ENCODE measurements at places on chromosomes 16 and 17.

GRCh38 chr16:1626327-1626726 is 14.2 kb downstream of the CRAMP1 start:
- no peak for DNase-seq

- no peak for DNase-seq
Measured at GRCh38 chr17:67642488-67642887, 75.2 kb upstream of the NOL11 start.

GRCh38 chr17:41184480-41184961 is at the start of gene KRTAP4-1:
KRTAP4-1 (minus strand) TSS chr17:41184911; CDS start chr17:41184854, 57 bp downstream.
- no peak for DNase-seq

GRCh38 chr17:74325743-74326379 is at the start of gene KIF19:
KIF19 (plus strand) TSS chr17:74326226; CDS start chr17:74326350, 124 bp downstream.
- peak; percentile 63 for DNase-seq

DNA sequence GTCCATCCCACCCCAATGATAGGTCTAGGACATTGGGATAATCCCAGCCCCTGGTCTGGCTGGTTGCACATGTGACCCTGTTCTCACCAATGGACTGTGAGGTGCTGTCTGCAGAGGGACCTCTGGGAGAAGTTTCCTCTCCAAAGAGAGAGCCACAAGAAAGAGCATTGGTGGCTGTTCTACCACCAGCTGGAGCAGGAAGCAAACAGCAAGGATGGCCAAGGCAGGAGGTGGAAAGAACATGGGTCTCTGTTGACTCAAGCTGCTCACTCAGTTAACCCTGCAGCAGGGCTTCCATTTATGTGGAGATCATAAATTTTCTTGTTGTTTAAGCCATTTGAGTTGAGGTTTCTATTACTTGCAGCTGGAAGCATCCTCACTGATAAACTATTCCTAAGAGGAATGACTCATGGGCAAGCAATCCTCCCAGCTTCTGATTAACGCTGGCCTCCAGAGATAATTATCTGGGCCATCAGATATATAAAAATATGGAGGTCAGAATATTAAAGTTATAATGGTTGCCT is 52.6 kb downstream of the CYB5B start:
- no peak for DNase-seq

DNA sequence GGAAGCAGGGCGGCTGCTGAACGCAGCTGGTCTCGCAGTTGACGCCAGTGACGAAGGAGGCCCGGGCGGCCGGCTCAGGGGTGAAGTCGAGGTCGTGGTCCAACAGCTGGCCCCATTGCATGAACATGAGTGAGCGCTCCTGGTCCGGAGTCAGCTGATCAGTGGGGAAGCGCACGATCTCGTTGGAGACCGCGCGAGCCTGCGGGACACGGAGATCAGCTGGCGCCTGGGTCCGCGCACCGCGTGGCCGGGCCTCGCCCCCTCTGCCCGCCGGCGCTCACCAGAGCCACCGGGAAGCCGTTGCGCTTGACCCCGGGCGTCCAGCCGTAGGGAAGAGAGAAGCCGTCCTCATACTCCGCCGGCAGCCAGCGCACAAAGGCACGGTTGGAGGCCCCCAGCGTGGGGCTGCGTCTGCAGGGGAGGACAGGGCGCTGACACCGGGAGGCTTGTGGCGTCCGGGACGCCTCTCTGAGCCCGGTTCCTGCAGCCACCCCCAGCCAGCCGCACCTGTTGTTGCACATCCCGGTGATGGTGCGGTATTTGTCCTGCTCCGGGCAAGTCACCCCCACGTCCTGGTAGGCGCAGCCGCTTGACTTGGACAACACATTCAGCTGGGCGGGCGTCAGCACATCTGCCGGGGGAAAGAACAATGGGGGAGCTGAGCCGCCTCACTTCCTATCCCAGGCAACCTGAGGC is 1.6 kb downstream of the MPO start:
- DNase-seq = peak; percentile 93

DNA sequence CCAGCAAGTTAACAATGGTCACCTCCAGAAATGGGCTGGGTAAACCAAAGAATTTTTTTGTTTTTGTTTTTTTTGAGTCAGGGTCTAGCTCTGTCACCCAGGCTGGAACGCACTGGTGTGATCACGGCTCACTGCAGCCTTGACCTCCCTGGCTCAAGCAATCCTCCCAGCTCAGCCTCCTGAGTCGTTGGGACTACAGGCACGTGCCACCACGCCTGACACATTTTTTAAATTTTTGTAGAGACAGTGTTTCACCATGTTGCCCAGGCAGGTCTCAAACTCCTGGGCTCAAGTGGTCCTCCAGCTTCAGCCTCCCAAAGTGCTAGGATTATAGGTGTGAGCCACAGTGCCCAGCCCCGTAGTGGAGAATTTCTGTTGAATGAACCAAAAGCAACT is 1.7 kb downstream of the SPSB3 start:
- DNase-seq = no peak

GRCh38 chr16:59527206-59527997 is 793.3 kb upstream of the GOT2 start:
- no peak for DNase-seq

GRCh38 chr16:68356249-68356918 is 45.6 kb downstream of the PRMT7 start:
- peak; percentile 44 for DNase-seq

GRCh38 chr17:33972763-33973162 is 282.3 kb upstream of the CCL2 start:
- no peak for DNase-seq

DNA sequence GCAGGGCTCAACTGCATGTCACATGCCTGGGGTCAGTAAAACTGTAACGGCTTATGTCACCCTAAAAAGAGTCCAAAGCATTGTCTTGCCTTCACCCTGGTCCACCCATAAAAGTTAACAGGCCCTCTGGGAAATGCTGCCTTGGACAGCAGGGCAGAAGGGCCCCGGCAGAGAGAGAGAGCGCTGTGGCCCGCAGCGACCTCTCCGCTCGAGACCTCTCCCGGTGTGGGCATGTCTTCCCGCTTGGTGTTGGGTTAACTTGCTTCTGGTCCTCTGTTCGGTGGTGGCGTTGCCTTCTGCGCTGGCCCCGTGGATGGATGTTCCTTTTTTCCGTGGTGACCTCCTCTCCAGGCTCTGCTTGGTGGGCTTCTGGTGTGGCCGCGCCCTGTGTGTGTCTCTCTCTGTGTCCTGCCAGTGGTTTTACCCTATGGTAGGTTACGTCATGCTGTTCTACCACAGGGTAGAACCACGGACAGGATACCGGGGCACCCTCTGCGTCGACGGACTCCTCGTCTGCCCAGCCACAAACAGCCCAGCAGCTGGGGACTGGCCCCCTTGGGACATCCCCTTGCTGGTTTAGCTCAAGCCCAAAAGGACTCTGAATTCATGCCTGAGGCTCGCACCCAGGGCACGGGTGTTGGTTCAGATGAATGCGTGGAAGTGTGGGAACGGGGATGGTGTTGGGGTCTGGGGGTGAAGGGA is 18.3 kb upstream of the CLEC18A start:
- DNase-seq = no peak

DNA sequence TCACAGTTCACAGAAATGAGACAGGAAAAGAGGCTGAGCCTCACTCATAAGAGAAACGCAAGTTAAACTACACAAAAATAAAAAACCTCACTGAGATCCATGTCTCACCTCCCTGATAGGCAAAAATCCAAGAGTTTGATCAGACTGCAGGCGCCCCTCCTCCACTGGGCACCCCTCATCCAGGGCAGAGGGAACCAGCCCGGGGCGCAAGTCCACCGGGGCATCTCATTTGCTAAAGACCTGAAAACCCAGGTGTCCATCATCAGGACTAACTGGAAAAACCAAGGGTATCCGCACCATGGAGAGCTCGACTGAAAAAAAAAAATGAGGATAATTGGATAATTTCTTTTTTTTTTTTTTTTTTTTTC is 2.6 kb downstream of the HBZ start:
- no peak for DNase-seq

DNA sequence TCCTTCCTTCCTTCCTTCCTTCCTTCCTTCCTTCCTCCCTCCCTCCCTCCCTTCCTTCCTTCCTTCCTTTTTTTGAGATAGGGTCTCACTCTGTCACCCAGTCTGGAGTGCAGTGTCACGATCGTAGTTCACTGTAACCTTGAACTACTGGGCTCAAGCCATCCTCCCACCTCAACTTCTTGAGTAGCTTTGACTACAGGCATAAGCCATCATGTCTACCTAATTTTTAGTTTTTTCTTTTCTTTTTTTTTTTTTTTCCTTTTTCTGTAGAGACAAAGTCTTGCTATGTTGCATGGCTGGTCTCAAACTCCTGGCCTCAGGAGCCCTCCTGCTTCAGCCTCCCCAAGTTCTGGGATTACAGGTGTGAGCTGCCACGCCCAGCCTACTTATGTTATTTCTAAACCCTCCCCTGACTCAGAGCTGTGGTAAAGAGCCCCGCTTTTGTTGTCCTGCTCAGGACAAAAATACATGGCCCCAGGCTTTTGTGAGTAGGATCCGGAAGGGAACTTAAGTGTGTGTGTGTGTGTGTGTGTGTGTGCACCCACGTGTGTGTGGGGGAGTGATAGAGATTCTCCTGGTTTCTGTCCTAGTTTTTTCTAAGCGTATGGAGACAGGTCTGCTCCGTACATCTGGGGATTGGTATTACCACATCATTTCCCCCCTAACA is 67.1 kb downstream of the PRKCB start:
- no peak for DNase-seq

DNA sequence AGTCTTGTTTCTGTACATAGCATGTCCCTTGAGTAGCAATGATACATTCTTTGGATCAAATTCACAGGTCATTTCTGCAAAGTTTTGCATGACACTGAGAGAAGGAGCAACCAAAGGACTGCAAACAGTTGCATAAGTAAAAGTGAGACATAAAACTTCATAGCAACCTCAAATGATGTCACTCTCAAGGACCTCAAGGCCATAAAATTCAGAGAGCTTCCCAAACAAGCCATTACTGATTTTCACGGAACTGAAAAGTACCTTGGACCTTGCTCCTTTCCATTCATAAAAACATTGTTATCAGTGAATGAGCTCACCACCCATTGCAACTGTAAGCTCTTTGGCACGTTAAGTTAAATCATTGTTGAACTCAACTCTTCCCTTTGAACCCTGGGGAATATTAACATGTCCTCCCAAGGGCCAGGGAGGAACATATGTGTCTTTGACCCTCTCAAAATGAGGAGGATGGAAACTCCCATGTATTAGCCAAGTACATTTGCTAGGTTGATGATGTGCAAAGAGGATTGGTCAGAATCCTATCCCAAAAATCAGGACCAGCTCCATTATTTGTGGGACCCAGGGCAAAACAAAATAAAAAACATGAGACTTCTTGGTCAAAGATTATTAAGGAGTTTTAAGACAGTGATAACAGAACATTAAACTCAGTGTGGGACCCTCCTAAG is 275.0 kb upstream of the DYNLRB2 start:
- DNase-seq = peak; percentile 89

GRCh38 chr16:20740007-20740883 is 1.4 kb downstream of the THUMPD1 start:
- no peak for DNase-seq

DNA sequence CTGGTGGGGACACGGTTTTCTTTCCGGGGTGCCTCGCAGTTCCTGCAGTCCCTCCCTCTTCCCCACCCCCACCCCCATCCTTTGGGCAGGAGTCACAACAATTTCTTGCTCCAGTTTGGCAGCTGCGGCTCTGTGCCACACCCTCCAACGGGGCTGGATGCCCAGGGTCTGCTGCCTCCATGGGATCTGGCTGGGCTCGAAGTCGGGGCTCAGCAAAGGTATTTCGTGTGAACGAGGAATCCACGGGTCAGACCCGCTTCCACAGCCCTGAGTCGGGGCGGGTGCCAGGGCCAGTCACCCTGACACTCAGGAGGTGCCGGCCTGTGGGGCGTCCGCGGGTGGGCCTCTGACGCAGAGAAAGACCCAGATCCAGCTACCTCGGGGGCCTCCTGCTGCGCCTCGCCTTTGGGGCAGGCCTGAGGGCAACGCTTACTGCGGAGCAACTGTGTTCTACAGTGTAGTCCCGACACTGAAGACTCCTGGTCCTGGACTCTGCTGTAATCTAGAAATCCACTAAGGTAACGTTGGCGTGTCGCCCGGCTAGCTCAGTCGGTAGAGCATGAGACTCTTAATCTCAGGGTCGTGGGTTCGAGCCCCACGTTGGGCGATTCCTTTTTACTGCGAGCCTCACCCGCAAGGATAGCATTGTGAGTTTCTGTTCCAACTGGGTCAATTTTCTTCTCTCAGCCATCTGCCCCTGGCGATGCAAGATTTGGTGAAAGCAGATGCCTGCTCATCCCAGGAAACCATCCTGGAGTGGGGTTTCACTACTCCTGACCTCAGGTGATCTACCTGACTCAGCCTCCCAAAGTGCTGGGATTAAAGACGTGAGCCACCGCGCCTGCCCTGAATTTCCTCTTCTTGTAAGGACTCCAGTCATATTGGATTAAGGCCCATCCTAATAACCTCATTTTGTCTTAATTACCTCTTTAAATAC is 12.6 kb upstream of the OR1F1 start:
- no peak for DNase-seq

- DNase-seq = peak; percentile 81
Measured at GRCh38 chr17:49575679-49576087, at the start of gene NXPH3. NXPH3 (plus strand) TSS chr17:49575871; CDS start chr17:49576220, 349 bp downstream.

DNA sequence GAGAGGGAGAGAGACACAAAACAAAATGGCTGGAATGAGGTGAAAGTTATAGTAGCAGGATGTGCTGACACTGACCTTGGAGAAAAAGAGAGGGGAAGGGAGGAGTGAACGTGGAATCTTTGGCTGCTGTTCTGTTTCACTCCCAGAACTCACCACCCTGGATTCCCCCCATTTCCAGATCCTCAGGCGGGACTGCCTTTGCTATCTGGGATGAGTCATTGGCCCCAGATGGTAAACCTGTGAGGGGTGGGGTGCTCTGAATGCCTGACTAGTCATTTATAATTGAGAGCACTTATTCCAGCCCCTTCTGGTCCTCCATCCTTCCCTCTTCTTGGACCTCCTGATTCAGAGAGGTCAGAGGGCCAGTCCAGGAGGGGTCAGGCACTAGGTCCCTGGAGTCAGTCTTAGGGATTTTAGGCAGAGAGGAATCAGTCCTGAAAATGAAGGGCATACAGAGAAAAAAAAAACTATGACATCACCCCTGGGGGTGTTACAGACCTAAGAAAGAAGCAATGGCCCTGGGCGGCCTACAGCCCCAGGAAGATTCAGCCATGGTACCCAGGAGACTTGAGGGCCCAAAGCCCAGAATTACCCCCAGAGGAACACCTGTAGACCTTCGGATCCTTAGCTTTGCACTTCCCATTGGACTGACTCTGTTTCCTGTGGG is 2.2 kb upstream of the ZG16 start:
- DNase-seq = no peak

DNA sequence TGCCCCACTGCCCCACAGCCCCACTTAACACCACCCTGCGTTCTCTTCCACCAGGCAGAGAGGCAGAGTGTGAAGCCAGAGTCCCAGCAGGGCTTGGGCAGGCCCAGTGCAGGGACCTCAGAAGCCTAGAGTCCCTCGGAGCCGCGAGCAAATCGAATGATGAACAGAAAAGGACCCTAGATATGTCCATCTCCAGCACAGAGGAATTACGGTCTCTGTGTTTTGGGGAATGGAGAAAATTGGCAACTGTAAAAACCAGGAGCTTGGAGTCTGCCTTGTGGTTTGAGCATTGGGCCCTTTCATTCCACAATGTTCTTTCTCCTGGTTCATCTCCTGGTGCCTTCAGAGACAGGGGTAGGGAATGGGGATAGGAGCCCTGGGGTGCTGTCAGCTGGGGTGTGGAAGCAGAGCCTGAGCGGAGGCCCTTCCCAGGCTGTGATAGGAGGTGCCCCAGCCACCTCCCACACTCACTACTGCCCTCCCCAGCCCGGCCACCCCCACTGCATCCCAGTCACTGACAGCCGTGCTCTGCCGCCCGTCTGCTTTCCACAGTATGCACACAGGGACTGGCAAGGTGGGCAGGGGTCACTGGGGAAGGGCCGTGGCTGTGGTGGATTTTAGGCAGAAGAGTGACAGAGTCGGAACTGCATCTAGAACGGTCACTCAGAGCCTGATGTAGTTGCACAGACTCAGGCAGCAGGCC is 26.7 kb downstream of the TBX4 start:
- DNase-seq = no peak
